NCI-H2107 (cell line): ENCODE measurements at places on chromosomes 1 and 21.

GRCh38 chr1:203143641-203144040, 16.1 kb downstream of the ADORA1 start:
- DNase-seq = no peak

GRCh38 chr21:42013376-42013775, 3.2 kb upstream of the ZBTB21 start:
- DNase-seq = no peak

DNA sequence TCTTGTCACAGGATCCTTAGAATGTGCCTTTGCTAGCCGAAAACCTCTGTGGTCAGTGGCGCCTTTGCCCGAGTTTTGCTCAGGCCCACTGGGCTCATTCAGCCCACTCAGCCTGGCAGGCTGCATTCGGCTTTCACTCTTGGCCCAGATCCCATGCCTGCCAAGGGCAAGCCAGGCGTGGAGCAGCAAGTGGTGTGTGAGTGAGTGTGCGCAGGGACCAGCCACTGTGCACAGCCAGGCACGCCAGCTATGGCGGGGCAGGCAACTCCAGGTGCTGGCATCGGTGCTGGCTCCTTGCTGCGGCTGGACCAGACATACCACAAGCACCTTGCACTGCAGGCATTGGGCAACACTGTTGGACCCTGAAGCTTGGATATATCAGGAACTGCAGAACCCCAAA, 1145.1 kb upstream of the NCAM2 start:
- DNase-seq = no peak

DNA sequence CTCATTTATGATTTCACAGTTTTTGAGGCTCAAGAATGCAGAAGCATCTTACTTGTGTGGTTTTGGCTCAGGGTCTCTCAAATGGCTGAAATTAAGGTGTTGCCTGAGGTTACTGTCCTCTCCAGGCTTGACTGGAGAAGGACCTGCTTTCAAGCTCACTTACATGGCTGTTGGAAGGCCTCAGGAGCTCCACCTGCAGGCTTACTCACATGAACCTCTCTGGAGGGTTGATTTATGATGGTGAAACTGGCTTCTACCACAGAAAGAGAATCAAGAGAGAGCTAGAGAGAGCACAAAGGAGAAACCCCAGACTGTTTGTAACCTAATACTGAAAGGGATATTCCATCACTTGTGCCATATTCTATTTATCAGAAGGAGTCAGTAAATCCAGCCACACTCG, 6.2 kb upstream of the KCNK2 start:
- DNase-seq = no peak

DNA sequence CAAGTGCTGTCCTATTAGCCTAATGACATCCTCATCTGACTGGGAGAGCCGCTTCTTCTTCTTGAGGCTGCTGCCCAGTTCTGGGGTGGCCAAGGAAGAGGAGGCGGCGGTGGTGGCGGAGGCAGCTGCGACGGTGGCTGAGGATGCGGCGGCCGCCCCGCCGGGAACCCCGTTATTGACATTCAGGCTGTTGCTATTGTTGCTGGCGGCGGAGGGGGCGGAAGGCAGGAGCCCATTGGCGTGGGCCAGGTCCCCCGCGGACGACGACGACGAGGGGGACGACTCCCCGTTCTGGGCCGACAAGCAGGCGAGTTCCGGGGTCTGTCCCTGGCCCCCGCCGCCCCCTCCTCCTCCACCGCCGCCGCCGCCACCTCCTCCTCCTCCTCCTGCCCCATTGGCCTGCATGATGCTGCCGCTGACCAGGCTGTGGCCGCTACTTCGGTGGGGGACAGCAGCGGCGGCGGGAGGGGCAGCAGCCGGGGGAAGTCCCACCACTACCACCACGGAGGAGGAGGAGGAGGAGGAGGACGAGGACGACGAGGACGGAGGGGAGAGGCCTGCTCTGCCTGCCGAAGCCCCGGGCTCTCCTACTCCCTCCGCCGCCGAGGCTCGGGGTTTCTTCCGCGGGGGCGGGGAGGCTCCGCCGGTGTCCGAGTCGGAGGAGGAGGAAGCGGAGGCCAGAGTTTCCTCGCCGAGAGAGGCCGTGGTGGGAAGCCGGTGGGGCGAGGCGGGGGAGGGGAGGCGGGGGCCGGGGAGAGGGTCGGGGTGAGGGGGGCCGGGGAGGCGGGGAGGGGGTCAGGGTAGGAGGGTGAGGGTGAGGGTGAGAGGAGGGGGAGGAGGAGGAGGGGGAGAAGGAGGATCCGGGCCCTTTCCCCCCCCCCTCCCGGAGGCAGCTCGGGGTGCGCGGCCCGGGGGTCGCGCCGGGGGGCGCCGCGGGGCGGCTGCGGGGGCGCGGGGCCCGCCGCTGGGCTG, 610 bp downstream of the WDR26 start:
- DNase-seq = no peak

- DNase-seq = peak; percentile 90
Measured at GRCh38 chr1:116855773-116856201, 53.9 kb upstream of the PTGFRN start.

- peak; percentile 97 for DNase-seq
Measured at GRCh38 chr21:35256468-35256988, 207.4 kb upstream of the RUNX1 start.

GRCh38 chr1:9201401-9202239, 33.0 kb upstream of the H6PD start:
- no peak for DNase-seq

DNA sequence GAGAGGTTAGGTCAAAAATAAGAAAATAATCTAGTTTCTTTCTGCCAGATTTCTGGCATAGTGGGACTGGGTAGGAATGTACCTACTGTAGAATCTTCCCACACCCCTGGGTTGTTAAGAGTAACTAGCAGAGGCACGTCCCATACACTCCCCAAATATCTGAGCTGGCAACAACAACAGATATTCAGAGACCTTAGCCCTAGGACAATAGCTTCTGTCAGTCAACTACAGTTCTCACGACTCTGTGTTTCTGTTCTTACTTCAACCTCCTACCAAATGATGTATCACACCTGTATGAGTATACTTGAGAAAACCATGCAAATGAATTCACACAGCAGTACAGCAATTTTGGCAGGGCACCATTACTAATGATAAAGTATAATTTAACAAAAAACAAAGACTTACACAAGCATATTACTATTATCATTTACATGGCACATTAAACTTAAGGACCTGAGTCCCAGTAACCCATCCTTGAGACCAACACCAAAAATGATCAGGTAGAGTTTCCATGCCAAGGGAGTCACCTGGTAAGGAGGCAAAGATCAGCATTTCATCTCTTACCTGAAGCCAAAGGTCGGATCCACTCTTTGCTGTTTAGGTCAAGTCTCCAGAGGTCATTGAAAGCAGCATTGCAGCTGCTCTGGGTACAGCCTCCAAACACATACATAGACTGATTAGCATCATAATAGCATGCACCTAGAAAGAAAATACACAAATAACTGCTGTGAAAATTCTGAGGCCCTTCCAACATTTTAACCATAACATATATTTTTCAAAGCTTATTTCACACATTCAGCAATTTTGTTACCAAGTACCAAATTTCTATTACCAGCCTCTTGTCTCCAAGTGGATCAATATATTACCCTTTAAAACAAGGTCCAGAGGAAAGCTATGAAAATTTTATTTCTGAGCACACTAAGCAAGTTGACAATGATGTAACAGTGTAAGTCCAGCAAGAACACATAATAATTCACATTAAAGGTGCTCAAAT, 57.5 kb upstream of the CPLANE2 start:
- DNase-seq = no peak

GRCh38 chr1:184791550-184791900, 36.9 kb upstream of the EDEM3 start:
- no peak for DNase-seq

DNA sequence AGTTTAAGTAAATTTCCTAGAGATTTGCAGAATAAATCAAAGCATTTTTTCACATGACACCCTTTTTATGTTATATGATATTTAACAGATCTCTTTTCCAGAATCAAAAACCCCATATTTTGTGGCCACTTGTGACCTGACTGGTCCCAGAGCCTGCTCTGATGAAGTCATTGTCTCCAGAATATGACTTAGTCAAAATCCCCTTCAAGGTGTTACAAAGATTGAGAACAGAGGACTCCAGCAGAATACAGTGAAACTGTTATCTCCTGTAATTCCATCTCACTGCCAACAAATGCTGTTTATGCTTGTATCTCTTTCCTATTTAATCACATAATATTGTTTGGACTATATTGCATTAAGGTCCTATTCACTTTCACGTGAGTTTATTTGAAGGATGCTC, 25.6 kb downstream of the RGS1 start:
- no peak for DNase-seq
